ENCODE measurements at places on chromosomes 5 and 9.
A peak's percentile ranks its signal among the peaks of the same experiment; 100 is the strongest.

GRCh38 chr9:110115341-110115820 lies 92.6 kb downstream of the C9orf152 start:
- no peak for DNase-seq

- DNase-seq, result no peak
These were observed 76.2 kb upstream of the ZFAND5 start for GRCh38 chr9:72440992-72441847.

- no peak for DNase-seq
These were observed 246.1 kb downstream of the PRELID2 start for GRCh38 chr5:145589063-145589462.

- no peak for DNase-seq
These were observed 38.2 kb downstream of the COL5A1 start for GRCh38 chr9:134679616-134680392.

- DNase-seq, result no peak
These were observed 24.5 kb upstream of the RAB14 start for GRCh38 chr9:121226175-121226574.

- no peak for DNase-seq
These were observed 25.8 kb upstream of the SLC44A1 start for GRCh38 chr9:105218673-105219072.

DNA sequence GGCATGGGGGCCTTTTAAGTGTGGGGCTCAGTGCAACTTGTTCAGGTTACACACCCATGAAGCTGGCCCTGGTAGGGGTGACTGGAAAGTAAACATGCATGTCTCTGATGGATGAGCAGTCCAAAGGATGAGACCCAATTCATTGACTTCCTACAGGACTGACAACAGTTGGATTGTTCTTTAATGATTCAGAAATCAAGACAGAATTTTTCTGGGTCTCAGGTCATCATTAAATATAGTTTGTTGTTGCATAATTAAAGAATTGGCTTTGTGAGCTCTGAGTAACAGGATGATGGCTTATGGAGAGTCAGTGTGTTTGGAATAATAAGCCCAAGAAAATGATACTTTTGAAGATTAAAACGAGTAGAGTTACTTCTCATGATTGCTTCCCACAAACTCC lies 604.2 kb upstream of the CLINT1 start:
- DNase-seq, result no peak

DNA sequence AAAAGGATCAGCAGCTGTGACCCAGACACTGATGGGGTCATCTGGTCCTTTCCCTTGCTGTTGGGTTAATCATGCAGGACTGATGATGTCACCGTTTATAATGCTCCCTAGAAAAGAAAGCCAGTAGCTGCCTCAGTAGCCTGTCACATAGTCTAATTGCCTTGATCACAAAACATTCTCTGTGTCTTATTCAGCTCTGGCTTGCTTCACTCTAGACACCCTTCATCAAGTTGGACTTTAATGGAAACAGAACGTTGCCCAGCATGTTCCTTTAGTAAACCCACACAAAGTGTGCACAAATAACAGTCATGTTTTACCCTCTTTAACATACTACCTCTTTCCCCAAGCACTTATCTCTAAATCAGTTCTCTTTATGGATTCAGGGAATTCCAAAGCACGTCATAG lies 170.8 kb downstream of the SGCD start:
- no peak for DNase-seq

- no peak for DNase-seq
These were observed 400.9 kb downstream of the EBF1 start for GRCh38 chr5:158698768-158699284.

- no peak for DNase-seq
These were observed 3.0 kb downstream of the KIF12 start for GRCh38 chr9:114096041-114096511.

DNA sequence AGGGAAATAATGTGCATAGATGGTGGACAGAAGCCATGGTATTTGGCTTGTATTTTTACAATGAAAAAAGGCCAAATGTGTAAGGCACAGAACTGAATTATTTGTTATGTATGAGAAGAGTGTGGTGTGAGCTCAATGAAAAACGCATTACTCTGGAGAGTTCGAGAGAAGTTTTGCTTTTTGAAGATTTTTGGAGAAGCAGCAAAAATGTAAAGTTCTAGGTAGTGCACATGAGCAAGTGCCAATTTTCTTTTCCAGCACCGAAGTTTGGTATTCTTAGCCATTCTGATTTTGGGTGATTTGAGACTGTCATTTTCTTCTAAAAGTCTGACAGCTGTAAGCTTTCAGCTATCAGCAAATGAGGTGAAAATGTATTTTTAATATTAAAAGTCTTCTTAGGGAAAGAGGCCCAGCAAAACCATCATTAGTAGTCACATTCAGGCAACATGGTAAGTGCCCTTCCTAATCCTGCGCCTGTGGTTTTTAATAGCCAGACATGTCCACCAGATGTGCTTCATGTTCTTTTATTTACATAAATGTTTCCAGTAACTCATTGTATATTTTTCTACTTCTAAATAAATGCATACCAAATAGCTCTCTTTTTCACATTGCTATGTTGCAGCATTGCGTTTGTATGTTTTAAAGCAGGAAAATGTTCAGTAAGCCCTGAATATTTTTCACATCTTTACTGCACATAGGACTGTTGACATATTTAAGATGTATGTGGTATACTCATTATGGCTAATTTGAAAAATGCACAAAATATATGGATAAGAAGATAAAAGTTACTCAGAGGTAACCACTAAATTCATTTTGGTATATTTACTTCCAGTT lies 50.4 kb downstream of the RASGRF2 start:
- DNase-seq, result no peak

DNA sequence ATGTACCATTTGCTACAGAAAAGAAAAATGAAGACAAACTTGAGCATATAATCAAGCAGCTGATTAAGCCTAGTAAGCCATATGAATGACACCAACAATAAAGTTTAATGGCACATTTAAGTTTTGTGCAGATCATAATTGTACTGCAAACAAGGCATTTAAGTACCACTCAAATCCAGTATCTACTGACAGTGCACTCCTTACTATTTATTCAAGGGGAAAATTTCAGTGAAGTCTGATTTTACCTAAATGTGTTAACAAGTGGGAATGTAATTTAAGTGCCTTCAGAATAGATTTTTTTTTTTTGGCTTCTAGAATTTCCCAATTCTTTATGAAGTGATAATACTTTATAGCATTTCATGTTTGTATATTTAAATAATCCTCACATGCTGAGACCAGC lies 341.0 kb upstream of the POU5F2 start:
- DNase-seq, result no peak

- DNase-seq, result no peak
These were observed 201.2 kb downstream of the TSSK1B start for GRCh38 chr5:113233606-113234005.

GRCh38 chr5:60248901-60249300 lies 355.4 kb upstream of the PDE4D start:
- no peak for DNase-seq

DNA sequence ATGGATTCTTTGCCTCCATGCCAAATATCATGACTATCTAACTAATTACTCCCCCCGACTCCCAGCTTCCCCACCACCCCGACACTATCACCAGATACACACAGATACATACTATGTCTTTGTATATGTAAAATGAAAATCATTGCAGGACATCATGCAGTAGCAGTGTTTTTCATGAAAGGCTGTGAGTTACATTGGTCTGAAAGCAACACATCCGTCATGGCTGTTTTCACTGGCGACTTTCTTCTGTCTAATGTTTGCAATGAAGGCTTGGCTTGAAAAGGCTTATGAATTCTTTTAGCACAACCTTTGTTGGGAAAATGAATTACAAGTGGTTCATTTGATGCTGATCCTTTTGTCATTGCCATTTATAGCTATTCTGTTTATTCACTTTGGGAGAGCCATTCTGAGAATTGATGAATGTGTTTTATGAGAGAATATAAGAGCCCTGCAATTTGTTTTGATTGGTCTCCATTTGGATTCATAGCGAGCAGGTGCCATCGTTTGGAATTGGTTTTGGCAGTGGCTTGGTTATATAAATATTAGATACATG lies 103.4 kb downstream of the PIP5K1B start:
- DNase-seq, result no peak

DNA sequence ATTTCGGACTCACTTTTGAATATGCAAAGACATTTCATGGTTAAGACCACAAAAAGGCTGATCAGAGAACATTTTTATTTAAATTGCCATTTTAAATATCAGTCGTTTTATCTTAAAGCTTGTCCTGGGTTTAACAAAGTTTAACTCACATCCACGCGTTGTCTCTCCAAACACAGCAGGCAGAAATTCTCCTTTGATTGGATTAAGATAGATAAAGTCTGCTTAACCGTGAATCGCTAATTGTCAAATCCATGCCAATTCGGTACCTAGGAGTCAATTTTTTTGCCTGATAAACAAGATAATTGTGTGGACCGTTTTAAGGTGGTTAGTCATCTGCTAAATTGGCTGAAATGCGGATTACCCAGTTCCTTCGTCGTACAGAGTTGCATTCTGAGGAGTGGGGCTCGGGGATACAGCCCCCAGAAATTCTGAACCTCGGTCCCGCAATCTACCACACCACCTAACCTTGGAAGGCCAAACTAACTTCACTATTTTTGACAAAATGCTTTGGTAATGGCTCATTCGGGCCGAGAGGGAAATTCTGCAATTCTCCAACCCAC lies 665 bp upstream of the BTF3 start:
- DNase-seq, result no peak

DNA sequence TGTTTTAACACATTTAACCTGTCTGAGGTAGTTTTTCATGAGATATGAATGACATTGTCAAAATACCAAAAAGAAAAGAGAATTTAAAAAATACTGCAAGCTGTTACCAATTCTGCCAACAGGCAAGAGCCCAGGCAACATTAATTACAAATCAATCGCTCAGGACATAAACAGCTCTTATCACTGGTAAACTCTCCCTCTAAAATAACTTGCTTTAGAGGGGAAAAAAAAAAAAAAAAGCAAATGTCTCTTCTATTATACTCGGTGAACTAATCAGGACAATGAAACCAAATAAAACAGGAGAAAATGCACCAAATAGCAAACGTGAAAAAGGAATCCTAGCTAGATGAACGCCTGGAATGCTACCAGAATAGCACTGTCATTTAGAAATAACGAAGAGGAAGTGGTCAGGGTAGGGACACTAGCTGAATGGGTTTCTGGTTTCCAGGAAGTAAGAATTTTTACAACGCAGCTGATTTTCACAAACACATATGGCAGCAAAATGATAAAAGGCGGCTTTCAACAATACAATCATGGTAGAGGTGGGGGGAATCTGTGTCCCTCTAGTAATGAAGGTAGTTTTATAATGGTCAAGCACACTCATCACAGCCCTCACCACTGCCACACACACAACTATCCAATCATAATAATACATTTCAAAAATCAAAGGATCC lies 94.9 kb downstream of the DENND1A start:
- DNase-seq, result no peak

- DNase-seq, result no peak
These were observed 66.2 kb downstream of the MPDZ start for GRCh38 chr9:13213337-13213736.

DNA sequence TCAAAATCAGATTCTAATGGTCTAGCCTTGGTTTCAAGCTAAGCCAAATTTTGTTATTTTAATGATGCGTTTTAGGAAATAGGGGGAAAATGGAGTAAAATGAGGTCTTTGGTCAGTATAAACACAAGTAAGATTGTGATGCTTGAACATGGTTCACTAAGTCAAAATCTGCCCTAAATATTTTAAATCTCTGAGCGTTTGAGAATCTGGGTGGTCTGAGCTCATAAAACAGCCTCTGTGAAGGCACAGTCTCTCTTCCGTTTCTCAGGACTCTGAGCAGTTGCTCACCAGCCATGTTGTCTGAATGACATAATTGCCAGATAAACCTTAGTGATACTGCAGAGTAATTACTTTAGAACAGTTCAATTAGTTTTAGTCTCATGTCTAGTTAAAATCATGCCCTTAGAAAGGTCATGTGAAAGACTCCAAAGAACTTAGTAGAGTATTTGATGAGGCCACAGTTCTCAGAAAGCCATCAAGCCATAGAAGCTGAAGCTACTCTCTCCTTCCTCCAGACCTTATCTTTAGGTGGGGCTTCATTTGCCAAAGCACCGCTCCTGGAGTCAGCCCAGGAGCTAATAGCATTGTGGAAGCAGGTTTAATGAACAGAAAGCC lies 257.1 kb upstream of the MAP3K1 start:
- DNase-seq, result no peak

DNA sequence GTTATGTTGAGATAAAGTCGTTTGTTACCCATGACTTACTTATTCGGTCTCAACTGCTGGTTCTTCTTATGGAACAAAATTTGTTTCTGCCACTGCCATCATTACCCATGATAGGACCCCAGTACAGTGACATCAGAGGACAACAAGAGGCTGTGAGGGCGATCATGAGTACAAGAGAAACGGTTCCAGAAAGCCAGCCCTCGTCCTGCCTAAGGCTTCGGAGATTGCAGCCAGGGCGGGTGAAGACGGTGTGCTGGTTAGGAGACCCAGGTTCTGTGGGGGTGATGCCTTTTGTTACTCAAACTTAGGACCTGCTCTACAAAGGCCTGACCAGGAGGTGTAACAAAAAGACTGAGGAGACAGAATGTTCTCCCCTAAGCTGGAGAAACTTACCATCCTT lies 10.9 kb downstream of the FYB1 start:
- no peak for DNase-seq

DNA sequence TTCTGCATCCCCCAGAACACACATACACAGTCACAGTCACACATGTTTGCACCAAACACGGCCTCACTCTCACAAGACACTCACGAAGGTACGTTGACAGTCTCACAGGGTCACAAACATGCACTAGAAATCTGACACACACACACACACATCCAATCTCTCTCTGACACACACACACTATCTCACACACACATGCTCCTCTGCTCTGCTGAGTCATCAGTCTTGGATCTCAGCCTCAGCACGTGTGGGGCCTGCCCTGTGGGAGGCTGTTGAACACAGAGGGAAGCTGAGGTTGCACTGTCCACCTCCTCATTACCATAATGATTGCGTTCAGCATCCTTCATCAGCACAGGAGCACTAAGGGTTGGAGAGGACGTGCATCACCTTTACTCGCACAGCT lies 188.8 kb downstream of the MTRR start:
- DNase-seq, result no peak

DNA sequence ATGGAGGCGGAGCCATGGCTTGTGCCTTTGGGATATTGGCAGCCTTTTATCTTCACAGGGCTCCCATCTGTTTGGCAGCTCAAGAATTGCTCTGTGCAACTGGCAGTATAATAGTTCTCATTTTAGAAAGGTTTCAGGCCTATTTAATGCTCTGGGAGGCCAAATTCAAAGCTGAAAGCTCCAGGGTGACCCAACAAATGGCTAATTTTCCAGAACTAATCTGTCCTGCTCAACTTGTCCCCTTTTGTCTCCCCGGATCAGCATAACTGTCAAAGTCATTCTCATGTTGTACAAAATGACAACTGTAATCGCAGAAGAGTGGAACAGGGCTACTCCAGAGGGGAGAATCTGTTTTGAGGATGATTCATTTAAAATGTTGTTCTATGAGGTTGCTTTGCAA lies 52.6 kb upstream of the CXCL14 start:
- peak; percentile 24 for DNase-seq

GRCh38 chr9:104068546-104068945 lies 25.6 kb upstream of the SMC2 start:
- no peak for DNase-seq
